ENCODE measurements at places on chromosomes 13 and 19.

DNA sequence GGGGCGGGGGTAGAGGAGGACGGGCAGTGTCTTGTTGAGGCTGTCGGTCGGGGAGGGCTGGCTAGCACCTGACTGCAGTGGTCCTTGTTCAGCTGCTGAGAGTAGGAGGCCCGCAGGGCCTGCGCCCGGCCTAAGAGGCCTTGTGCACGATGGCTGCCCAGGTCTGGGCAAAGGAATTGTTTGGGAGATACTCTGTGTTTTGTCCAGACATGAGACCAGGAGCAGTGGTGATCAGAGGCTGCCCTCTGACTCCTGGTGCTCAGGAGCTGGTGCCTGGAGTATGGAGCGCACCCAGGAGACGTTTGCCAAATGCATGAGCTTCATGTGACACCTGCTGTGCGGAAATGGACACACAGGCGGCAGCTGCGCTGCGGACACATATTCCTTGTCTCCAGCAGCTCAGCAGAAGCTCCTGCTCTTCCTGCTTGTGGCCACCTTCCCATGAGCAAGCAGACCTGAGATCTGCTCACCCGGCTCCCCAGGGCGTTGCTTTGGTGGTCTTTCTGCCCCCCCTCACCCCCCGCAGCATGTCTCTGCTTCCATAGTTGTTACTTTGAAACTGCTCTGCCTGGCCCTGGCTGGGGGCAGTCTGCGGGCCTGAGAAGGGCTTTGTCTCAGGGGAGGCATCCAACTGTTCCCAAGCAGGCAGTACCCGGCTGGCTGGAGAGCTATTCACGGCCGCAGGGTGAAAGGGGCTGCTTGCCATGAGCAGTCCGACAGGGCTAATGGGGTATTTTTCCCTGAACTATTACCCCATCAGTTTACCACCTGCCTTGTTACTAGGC, 163.9 kb downstream of the TEX29 start:
- no peak for DNase-seq

GRCh38 chr19:23972161-23972560, 57.5 kb downstream of the ZNF726 start:
- DNase-seq: no peak

DNA sequence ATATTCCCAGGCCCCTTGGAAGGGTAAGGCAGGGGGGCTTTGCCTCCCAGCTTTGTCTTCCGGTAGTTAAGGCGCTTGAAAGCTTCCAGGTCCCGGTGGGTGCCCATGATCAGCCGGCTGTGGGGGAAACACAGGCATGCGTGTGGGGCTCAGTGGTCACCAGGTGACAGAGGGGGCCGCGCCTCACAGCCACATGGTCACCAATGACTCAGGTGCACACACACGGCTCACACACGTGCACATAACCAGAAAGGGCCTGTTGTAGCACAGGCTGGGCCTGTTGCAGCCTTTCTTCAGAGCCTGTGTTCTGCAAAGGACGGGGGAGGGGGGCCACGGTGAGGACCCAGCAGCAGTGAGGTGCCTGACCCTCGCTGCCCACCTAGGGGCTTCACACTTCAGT, 5.9 kb downstream of the NANOS3 start:
- no peak for DNase-seq

GRCh38 chr19:49888510-49888824, 8.2 kb downstream of the IL4I1 start:
- no peak for DNase-seq

- DNase-seq: no peak
Measured at GRCh38 chr13:78022164-78022877, 103.7 kb upstream of the EDNRB start.

- no peak for DNase-seq
Measured at GRCh38 chr13:75806117-75806516, 170.0 kb downstream of the LMO7 start.

DNA sequence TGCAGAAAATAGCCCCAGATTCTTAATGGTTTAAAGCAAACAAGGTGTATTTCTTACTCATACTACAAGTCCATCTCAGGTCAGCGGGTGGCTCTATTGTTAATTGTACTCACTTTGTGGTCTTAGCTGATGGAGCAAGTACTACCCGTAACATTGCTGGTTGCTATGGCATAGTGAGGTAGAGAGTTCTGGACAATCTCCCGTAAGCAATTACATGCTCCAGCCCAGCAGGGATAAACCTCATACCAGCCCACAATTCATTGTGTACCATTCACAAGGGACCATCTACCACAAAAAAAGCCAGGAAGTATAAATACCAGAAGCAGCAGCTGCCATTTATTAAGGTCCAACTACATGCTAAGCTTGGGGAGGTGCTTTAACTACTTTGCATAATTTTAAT, 167.1 kb downstream of the PCDH9 start:
- no peak for DNase-seq

GRCh38 chr19:32896516-32897214, 27.1 kb upstream of the SLC7A9 start:
- no peak for DNase-seq

- no peak for DNase-seq
Measured at GRCh38 chr13:105491345-105491744, 1044.1 kb downstream of the EFNB2 start.

DNA sequence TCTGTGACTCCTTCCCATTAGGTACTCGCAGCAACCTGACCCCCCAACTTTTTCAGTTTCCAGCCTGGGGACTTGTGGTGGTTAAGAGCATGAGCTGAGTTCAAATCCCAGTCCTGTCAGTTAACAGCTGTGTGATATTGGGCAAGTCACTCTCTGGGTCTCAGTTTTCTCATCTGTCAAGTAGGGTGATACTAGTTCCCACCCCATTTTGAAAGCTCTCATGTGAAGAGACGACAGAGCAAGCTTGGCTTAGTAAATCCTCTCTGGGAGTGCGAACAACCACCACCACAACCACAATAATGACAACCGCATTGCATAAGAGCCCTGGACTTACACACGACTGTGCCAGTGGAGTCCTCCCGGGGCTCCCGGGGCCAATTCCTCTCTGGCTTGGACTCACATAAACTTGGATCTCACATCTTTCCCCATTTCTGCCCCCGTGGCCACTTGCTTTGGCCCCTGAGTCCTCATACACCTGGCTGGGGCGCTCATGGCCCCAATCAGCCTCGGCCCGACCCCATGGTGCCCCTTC, 454 bp downstream of the BLVRB start:
- no peak for DNase-seq

- DNase-seq: peak; percentile 82
Measured at GRCh38 chr19:46659151-46660007, 1.6 kb downstream of the DACT3 start.

Data from coronary artery (tissue), 2 donors.